ENCODE measurements at places on chromosomes 2 and 18. TPM values are rescaled to one million over a fixed set of nuclear protein-coding genes. Genes with fewer than 3 reads are reported as not detected.

MTCL1 gene
- 36.7 TPM for total RNA-seq

GKN1 gene
- total RNA-seq: not detected

DNA sequence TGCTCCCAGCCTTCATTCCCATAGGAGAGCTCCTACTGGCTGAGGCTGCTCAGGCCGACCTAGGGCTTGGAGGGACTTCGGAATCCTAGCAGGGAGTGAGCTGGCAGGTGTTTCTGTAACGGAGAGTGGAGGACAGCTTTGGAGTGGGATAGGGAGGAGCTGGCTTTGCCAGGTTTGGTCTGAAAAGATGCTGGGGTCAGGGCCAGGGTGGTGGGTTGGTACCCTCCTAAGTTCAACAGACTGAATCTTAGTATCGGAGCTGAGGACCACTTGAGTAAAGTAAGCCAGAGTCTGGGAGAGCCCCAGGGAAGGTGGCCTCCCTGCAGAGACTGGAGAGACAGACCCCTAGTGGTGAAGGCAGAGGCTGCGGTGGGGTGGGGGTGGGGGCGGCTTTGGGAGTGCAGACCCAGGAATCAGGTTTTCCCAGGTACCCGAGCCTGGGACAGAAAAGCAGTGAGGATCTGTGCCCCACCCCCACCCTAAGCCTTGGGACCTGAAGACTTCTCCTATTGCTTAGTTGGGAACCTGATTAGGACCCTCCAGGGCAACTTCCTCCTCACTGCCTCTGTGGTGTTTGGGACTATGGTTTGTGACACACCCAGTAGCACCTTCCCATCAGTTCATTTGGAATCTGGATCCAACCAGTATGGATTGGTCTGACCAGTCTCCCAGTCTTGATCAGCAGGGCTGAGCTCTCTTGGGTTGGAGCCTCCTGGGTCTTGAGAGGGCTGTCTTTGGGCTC, 3.0 kb downstream of the CNNM4 start:
- DNase-seq: peak; percentile 26

DNA sequence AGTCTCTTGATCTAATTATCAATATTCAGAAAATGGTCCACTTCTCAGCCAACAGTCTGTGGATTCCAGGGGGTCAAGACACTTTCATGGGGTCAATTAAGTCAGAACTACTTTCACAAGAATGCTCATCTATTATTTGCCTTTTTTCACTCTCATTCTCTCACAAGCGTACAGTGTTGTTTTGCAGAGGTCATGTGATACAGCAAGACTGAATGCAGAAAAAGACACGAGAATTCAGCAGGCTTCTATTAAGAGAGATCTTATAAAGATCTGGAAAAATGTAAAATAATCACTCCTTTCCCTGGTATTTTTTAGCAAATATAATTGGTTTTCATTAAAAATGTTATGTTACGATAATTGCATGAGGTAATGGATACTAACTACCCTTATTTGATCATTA, 8.7 kb downstream of the RPRD1A start:
- no peak for DNase-seq

- no peak for DNase-seq
Measured at GRCh38 chr2:209529579-209529978, 105.7 kb downstream of the MAP2 start.

GRCh38 chr18:67525328-67526099, 9.0 kb upstream of the DSEL start:
- DNase-seq: peak; percentile 95

DNA sequence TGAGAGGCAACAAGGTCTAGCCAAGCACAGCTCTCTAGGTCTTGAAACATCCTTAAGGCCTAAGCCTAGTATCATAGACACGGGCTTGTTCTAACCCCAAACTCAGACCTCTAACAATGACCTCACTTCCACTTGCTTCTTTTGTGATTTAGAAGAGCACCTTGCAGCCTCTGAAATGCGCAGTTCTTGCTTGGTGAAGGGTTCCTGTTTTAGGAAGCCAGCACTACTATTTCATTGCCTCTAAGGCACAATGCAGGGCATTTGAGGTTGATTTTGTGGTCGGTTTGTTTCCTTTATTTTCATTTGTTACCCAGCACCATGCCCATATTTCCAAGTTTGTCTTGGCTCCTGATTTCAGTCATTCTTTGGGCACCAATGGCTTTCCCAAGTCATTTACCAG, 117.0 kb upstream of the CYP1B1 start:
- no peak for DNase-seq

- no peak for DNase-seq
Measured at GRCh38 chr2:20104900-20105545, 53.6 kb upstream of the LAPTM4A start.

Measured in endothelial cell of umbilical vein (primary cell).